ENCODE measurements at places on chromosomes 2 and 18.

DNA sequence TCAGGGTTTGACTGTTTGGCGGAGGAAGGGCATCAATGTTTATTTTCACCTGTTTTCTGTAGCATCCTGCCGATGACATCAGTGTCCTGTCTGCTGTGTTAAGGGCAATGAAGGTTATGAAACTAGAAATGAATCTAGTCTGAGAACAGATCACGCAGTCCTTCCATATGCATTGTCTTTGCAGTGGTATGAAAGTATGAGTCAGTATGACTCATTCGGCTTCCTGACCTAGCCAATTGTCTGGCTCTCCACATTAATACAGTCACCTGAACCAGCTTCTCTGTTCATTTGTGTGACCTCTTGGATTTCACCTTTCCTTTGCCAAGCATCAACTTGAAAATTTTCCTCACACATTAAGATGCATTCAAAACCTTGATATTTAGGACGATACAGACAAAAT, 353.8 kb downstream of the RND3 start:
- DNase-seq = no peak

GRCh38 chr2:240622531-240623235, 2.6 kb upstream of the GPR35 start:
- DNase-seq = no peak

GRCh38 chr2:172215172-172215935, 112.7 kb upstream of the DLX2 start:
- no peak for DNase-seq

DNA sequence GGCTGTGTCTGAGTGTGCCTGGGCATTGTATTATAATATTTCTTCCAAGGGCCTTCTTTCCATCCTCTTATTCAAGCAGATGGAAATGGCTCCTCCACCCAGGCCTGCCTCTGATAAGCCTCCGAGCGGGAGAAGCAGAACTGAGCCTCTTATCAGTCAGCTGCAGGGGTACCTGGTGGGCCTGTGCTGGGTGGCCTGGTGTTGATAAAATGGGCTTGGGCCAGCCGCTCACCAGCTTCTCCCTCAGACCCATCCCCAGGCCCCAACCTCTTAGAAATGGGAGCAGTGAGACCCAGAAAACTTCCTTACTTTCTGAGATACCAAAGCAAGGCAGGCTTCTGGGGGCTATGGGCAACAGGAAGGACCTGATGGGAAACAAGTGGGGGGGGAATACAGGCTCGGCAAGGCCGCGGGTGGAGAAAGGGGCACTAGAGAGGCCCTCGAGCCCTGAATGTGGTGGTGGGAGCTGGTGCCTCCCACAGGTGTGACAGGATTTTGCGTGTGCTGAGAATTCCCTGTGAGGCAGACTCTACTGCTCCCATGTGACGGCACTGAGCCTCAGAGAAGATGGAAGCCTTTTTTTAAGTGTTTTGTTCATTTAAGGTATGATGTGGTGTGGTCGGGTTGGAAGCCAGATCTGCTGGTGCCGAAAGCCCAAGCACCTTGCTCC, 18.3 kb downstream of the GYPC start:
- DNase-seq = no peak

DNA sequence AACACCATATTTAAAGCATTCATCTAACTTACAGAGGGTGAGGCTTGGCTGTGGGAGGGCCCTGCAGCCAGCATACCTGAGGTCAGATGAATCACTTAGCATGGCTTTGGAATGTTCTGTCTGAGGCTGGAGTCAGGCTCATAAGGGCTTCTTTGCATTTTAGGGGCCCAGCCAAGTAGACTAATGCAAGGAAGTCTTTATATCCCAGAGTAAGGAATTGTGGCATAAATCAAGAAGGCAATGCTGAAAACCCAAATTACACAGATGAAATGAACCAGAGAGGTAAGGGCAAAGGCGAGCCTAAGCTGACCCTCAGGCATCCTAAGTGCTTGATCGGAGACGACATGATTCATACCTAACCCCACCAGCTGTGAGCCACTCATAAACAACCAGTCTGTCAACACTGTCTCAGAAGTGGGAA, 383.6 kb downstream of the DCC start:
- DNase-seq = no peak

GRCh38 chr2:46074501-46074900, 222.7 kb upstream of the EPAS1 start:
- DNase-seq = no peak

DNA sequence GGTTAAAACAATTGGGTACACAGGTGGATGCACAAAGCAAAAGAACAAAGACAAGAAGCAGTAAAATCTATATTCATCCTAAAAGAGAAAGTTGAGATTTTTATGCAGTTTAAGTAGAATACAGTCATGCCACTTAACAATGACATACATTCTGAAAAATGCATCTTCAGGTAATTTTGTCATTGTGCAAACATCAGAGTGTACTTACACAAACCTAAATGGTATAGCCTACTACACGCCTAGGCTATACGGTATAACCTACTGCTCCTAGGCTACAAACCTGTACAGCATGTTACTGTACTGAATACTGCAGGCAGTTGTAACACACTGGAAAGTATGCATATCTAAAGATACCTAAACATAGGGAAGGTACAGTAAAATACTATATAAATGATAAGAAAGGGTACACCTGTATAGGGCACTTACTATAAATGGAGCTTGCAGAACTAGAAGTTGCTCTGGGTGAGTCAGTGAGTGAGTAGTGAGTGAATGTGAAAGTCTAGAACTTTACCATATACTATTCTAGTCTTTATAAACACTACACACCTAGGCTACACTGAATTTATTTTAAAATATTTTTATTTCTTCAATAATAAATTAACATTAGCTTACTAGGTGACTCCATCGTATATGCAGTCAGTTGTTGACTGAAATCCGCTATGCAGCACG, 132.9 kb downstream of the BARD1 start:
- no peak for DNase-seq

DNA sequence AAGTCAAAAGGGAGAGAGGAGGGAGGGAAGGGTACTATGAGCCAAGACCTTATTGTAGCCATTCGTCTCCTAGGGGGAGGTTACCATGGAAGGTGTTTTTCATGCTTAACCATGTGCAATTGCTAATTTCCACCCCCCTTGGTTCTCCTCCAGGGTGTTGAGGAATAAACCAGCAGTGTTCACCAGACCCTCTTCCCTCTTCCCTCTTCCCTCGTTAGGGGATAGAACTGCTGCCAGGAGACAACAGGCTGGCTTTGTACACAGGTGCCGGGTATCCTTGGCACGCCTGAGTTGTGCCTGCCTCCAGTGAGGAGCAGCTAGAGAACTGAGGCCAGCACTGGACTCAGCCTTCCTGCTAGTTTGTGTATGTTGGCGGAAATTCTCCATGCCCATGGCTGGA, 41.1 kb upstream of the ARL5A start:
- DNase-seq = no peak

- no peak for DNase-seq
Measured at GRCh38 chr2:104164721-104165252, 689.1 kb upstream of the POU3F3 start.

DNA sequence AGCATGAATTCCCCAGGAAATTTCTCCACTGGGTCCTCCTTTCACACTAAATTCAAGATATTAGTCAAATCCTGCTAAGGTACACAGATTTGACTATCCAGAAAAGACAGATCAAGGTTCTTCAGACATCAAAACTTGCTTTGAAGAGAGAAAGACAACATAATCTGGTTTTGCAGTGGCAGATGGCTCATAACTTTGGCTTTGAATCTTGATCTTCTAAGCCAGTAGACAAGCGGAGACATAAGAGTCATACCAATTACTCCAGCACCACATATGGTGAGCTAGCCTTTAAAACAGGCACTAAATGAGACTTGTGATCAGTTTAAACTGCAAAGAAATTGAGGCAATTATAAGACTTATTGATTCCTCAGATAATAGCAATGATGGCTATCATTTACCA, 29.3 kb downstream of the PDE11A start:
- DNase-seq = no peak
